NCI-H2081 (cell line): ENCODE measurements at places on chromosomes 6 and 20.

GRCh38 chr6:6587696-6588063 is 840 bp upstream of the LY86 start:
- DNase-seq, result no peak

- DNase-seq, result no peak
Observed at GRCh38 chr20:61636531-61637116, 384.6 kb downstream of the CDH4 start.

GRCh38 chr20:57055345-57055744 is 211.1 kb downstream of the BMP7 start:
- DNase-seq, result no peak

DNA sequence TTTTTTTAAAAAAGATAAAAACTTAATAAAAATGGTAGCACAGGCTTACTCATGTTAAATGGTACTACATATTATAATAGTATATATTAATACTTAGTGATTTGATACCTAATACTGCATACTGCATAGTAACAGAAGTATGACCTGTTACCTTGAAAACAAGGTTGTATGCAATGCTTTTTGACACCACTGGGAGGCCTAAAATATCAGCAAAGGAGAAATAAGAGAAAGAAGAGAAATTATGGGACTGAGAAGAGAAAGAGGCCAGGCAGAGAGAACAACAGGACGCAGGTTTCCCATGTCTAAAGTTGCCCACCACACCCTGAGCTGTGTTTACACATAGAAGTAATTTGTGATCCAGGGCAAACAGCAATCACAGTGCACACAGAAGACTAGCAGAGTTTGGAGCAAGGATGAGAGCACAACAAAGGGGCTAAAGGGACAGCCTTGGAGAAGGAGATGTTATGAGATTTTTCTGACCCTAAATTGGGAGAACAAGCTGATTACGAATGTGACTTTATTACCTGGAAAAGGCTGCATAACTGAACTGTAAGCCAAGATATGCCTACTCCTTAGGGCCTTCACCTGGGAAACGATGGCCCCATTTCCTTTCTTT is 73.2 kb downstream of the ROS1 start:
- peak; percentile 1 for DNase-seq

GRCh38 chr6:24673625-24674024 is 6.7 kb downstream of the ACOT13 start:
- no peak for DNase-seq

DNA sequence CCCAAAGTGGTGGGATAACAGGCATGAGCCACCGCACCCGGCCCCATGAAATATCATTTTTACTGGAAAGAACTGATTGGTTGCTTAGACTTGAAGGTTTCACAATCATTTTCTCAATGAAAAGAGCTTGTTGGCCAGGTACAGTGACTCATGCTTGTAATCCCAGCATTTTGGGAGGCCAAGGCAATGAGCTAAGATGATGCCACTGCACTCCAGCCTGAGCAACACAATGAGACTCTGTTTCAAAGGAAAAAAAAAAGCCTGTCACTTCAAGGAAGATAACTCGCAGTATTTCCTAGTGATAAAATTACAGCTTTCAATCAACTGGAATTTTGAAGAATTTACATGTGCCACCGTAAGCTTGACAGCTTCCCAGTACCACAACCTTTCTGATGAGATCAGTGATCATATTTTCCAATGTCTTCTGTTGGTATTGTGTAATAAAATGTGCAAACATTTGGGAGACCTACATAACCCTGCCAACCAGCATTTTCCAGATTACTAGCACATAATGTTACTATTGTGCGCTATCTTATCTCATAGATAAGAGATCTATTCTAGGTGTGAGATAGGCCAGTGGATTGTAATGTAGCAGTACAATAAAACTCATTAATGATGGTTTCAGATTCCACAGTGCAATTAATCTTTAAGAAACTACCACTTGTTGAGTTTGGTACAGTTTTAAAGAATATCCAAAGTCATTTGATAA is 7.2 kb downstream of the PNLDC1 start:
- DNase-seq, result no peak

GRCh38 chr6:136930528-136930927 is 8.4 kb downstream of the SLC35D3 start:
- no peak for DNase-seq

DNA sequence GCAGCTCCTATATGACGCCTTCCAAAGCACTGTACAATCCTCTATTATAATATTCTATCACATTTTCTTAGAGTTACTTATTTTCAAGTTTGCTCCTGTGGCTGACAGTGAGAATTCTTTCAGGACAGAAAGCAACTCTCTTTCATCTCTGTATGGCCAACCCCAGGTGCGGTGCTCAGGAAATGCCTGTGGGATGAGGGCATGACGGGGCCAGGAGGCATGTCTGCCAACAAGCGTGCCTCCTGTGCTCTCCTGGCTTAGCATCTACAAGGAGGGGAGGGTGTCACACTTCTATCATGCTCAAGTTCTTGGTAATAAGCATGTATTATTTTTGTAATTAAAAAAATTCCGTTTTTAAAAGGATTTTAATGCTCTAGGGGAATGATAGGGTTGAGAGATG is 11.4 kb downstream of the MRPL14 start:
- no peak for DNase-seq

DNA sequence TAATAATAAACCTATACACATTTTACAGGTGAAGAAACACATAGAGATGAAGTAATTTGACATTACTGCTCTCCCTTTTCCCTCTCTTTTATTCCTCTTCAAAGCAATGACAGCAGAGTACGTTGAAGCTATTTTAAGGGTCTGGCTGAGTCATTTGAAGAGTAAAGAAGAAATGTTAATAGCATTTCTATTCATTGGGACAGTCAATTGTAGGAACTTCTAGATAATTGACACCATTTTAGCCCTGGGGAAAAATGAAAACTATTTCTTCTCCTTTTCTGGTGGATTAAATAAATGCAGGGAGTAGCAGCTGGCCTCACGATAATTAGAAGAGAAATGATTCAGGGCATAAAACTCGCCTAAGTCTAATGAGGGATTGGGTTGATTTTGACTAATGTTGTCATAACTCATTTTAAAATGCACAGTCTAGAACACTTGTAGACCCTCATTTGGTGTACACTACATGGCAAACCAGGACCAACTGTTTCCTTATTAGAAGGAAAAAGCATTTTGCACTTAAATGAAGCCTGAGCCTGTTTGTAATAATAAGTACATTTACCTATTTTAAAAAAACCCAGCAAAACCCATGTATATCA is 48.1 kb downstream of the RIPOR2 start:
- DNase-seq, result no peak

GRCh38 chr20:33859751-33860150 is 48.6 kb downstream of the CHMP4B start:
- no peak for DNase-seq

- DNase-seq, result no peak
Observed at GRCh38 chr6:144351379-144352127, 66.4 kb downstream of the UTRN start.

GRCh38 chr20:51660672-51661608 is 107.2 kb downstream of the ATP9A start:
- DNase-seq, result no peak

DNA sequence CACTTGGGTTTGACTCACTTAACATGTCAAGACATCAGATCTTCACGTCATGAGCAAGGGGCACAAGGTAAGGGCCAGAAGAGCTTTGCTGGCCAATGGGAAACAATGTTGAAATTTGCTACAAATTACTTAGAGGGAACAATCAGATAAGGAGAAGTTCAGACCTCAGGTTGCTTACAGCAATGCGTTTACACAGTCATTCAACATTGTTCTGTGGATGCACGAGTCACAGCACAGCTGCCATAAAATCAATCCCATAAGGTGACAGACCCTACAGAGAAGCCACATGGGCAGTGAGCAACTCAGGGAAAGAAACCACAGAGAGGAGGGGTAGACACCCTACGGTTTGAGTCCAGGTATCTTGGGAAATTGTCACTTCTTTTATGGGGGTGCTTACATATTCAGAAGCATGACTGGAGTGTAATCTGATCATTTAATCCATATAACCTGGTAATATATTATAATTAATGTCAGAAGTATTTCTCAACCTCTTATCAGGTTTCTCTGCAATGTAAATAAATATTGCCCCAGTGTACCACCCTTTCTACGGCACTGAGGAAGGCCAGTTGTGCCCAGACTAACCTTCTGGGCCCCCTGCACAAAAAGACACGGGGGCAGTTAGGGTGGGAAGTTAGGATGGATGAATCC is 2.3 kb upstream of the SLC22A2 start:
- DNase-seq, result no peak

- DNase-seq, result no peak
Observed at GRCh38 chr20:37913567-37914366, 10.8 kb downstream of the VSTM2L start.

- peak; percentile 23 for DNase-seq
Observed at GRCh38 chr6:138004430-138005287, 102.6 kb downstream of the PERP start.

- DNase-seq, result no peak
Observed at GRCh38 chr6:46530896-46531295, 39.6 kb upstream of the RCAN2 start.

DNA sequence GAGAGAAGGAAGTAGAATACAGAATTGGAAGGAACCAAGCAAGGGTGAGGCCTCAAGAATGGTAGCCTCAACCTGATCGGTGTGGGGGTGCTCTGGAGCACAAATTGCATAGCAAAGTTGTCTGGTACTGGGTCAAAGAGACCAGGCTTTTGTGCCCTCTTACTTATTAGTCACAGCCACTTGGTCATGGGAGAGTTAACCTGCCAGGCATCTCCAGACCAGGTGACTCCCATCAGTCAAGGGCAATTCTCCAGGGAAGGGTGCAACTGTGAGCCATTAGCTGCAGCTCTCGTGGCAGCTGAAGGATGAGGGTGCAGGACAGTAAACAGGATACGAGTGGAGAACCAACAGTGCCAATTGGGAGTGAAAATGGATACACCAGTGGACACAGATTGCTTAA is 47.7 kb upstream of the PLCB4 start:
- no peak for DNase-seq

- DNase-seq, result no peak
Observed at GRCh38 chr6:154849475-154849874, 116.3 kb downstream of the SCAF8 start.

GRCh38 chr6:34585512-34586061 is 29.5 kb upstream of the SPDEF start:
- no peak for DNase-seq

DNA sequence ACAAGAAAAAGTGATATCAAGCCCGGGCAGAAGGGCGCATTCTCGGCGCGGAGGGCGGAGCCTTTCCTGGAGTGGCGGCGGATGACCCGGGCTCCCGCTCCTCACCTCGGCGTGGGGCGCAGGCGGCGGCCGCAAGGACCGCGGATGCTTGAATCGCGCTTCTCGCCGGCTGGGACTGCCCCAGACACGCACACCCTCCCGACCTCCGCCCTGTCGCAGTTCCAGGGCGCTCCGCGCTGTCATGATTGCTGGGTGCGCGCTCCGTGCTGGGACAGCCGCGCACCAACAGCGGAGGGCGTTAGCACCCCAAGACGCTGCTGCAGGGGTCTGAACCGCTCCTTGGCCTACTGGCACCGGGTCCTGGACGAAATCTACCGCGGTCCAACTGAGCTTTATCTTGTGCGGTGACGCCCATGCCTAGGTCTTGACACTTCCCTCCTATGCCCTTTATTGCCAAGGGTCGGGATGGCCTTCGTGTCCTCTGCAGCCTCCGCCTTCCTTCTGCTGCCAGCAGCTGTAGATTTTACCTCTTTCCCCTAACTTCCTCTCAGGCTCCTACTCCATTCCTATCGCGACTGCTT is 43.3 kb downstream of the IRAK1BP1 start:
- DNase-seq, result no peak

DNA sequence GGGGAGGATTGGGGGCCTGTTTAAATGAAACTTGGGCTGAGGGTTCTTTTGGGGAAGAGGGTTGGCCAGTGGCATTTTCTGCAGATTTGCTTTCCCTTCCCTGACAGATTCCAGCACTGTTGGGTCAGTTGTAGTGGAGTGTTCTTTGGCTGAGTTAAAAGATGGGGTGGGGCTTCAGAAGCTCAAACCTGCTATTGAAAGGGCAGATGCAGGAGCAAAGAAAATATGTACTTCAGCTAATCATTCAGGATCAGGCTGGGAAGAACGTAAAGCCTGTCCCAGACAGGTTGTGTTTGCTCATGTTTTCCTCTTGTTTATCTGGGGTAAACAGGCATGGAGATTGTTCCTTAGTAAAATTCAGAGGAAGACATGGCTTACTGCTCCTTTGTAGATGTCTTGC is 2.5 kb downstream of the SASH1 start:
- DNase-seq, result no peak

DNA sequence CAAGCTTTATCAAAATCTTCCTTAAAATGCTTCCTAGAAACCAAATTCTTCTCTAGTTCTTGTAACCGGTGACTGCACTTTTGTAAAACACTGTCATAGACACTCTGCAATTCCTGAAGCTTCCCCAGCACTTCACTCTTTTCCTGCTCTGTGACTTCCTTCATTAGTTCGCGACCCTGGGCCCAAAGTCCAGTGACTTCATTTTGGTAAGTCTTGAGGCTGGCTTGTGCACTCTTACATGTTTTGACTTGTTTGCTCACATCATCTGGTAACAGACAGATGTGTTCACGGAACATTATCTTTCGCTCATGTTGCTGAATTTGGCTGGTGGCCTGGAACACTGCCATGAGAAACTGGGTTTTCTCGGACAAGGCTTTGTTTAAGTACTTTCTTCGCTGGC is 306.2 kb downstream of the SYNE1 start:
- DNase-seq, result no peak

DNA sequence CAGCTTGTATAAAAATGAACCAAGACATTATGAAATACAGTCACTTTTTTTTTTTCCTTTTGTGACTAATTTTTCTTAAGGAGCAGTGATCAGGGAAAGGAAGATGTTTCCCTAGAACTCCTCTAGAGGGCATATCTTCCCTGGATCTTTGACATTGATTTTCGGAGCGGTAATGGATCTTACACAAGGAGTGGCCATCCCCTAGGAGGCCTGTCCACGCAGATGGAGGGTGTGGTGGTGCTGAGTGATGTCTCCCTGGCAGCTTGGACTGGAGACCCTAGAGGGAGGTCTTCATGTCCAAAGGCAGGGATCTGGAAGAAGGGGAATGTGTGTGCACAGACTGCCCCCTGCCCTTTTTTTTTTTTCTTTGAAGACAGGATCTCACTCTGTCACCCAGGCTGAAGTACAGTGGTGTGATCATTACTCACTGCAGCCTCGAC is 7.0 kb upstream of the KIFC1 start:
- no peak for DNase-seq

DNA sequence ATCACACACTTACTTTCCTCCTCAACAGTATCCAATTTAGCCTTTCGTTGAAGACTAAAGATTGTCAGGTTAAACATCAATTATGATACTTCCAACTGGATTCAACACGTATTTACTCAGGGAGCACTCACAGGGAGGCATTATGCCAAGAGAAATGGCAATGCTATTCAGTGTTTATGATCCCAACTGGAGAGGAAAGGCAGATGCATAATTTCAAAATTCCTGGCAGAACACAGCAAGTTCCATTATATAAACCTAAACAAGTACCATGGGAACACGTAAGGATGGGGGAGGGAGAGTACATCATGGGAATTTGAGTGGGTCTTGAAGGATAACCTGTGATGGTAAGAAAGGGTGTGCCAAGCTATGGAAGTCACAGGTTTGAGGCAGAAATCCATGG is 112.7 kb downstream of the ISM1 start:
- peak; percentile 80 for DNase-seq
